ENCODE measurements at places on chromosomes 2 and 18.

DNA sequence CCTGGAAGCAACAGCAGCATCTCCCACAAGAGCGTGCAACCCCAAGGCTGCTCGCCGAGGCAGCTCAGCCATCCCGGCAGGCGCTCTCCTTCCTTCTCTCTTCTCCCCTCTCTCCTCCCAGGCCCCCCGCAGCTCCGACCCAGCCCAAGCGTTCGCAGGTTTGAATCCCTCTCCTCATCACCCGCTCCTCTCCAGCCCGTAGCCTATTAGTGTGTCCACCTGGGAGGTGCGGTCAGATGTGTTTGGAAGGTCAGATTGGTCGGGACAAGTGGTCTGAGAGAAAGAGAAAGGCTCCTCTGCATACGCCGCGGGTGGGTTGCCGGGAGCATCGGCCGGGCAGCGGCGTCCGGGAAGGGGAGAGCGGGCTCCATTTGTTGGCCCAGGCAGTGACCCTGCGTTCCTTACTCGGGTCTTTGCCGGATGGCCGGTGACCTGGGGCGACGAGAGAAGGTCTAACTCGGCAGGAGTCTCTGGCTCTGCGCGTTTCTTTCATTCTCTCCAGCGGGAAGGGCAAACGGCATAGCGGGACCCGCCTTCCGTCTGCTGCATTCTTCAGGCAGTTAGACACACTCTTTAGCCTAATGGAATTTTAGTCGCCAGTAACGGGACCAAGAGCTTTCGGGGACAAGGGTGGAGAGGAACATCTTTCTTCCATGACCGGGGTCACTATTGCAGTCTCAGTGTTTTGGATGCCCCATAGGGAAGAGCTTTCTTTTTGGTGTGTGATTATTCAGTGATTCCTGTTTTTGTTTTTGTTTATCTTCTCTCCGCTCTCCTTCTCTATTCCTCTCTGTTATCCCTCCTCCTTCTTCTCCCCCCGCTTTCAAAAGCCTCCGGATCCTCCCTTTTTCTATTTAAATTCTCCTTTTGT, 1.1 kb upstream of the TMEFF2 start:
- no peak for DNase-seq

- DNase-seq, result no peak
These were observed 100.6 kb upstream of the FN1 start for GRCh38 chr2:215536510-215536909.

DNA sequence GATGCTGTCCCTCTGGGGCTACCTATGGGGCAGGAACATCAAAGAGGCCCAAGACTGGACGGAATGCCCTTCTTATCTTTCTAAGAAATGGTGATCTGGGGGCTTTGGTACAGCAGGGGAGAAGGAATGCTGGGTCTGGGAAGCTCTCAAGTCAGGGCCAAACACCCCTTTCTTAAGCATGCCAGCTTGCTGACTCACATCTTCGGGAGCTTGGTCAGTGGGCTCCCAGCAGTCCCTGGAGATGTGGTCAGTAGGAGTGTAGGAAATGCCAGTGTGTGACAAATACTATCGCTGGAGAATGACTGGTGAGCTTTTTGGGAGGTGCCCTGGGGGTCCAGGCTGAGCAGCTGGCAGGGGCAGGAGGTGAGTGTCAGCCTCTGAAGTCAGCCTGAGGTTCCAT, 105.0 kb upstream of the CDC42EP3 start:
- DNase-seq, result no peak

DNA sequence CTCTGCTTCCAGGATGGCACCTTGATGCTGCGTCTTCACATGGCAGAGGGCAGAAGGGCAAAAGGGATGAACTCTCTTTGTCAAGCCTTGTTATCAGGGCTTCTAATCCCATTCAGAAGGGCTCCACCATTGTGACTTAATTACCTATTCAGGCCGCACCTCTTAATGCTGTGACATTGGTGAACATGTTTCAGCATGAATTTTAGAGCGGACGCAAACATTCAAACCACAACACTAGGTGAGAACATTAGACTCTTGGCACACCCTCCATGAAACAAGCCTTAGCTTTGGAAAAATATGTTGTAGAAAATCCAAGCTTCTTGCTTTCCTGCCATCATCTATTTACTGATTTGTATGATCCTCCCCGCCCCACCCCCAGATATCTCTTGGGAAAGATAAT, 17.9 kb downstream of the DAW1 start:
- DNase-seq, result no peak

GRCh38 chr2:232863996-232864395, 6.1 kb upstream of the SNORC start:
- DNase-seq, result no peak

- DNase-seq, result no peak
These were observed 207.9 kb upstream of the RGPD4 start for GRCh38 chr2:107618769-107619168.

- no peak for DNase-seq
These were observed 10.5 kb downstream of the EFHD1 start for GRCh38 chr2:232643813-232644347.

DNA sequence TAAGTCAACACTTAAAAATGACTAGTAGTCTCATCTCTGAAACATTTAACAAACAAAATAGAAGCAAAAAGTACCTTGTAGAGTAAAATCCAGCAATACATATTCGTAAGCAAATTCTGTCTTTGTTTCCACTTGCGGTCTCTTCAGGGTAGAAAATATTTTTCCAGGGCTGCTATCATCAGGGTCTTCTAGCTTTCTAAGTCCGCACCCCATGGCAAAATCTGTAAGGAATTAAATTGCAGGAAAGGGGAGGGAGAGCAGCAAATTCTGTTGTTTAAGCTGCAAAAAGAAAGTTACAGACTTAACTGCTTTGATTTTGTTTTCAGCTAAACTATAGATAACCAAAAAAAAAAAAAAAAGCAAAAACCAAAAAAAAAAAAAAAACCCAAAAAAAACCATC, at the start of gene RFTN2:
Gene RFTN2 (minus strand): TSS at position 342 of the 400 bp plus-strand sequence. CDS start 129 bp downstream, at position 213.
- no peak for DNase-seq

DNA sequence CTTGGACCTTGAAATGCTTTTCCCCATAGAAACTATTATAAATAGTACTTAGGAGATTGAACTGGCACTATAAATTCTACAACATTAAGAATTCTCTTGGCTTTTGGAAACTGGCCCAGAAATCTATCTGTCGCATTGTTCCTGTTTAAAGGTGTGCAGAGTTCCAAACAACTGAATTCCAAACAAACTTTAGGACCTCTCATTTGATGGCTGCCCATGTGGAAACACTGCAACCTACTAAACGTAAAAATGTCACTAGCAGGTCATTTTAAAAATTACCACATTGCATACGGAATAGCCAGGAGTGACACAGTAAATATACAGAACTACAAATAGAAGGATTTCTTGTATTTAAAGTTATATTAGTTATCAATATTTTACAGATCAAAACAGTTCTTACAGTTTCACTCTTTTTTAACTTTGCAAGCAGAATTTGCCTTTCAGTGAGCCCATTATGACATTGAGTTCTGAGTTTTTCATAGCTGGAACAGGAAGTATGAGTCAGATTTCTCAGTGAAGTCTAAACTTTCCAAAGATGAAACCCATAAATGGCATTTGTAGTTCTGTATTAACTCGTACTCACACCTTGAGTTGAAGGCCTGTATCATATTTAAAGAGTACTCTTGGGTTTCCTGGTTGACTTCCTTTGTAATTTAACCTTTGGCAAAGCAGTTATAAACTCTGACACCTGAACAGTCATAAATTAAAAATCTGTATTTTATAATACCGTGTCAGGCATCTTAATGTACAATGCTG, 142.3 kb upstream of the BOD1L2 start:
- DNase-seq, result no peak

Data from lower leg skin (tissue), 4 donors.